ENCODE measurements at places on chromosomes 2 and 18.

DNA sequence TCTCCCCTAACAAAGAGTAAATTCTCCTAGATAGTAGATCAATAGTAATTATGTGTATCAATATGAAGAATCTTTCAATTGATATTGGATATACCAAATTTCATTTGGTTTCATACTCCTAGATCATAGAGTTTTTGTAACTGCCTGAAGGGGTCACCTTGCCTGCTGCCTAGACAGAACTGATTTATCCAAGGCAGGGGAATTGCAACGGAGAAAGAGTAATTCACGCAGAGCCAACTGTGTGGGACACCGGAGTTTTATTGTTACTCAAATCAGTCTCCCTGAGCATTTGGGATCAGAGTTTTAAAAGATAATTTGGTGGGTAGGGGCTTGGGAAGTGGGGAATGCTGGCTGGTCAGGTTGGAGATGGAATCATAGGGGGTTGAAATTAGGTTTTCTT is 92.2 kb upstream of the SLC8A1 start:
- DNase-seq: no peak

DNA sequence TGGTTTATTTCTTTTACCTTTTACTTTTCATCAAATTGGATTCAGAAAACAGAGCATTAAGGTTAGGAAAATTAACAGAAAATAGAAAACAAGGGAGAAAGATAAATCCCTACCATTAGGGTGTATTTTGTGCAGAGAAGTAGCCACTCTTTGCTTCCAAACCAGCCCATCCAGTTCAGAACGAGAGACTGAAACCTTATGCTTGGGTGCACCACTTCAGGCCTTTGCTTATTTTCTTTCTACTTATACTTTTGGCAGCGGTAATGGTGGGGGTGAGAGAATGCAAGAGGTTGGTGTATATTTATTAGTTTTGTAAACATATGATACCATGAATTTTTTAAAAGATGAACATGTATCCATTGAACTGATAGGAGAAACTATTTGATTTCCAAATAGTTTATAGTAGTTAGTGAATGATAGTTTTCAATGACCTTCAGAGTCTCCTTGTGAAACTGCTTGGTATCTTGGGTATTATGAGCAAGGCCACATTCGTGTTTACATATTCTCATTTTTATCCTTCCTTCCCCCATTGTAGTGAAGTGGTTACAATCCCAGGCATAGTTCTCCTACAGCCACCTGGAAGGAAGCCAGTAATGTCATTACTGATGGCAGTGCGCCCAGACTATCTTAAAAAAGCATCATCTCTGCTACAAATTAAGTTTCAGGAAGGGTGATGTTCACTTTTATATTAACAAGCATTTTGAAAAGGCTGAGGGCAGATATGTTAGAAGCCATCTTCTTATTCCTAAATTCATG is 60.8 kb downstream of the MFSD6 start:
- no peak for DNase-seq

GRCh38 chr2:43452318-43452731 is 143.5 kb downstream of the THADA start:
- DNase-seq: no peak

GRCh38 chr2:2039826-2040225 is 291.2 kb downstream of the MYT1L start:
- DNase-seq: no peak
